ENCODE measurements at places on chromosomes 16 and 17.

GRCh38 chr16:22293137-22294106, 3.8 kb upstream of the POLR3E start:
- H3K36me3 ChIP-seq, result no peaks in the 10 kb centered on the region
- DNase-seq, result no peak
- H3K4me1 ChIP-seq, result peaks cover under 1% of the 10 kb centered on the region
- H3K27me3 ChIP-seq, result no peaks in the 10 kb centered on the region

- H3K27ac ChIP-seq, result peak overlapping the region; percentile 23
- H3K27me3 ChIP-seq, result no peaks in the 10 kb centered on the region
- no peaks in the 10 kb centered on the region for H3K36me3 ChIP-seq
These were observed 2.3 kb downstream of the BANP start for GRCh38 chr16:87953308-87954215.

DNA sequence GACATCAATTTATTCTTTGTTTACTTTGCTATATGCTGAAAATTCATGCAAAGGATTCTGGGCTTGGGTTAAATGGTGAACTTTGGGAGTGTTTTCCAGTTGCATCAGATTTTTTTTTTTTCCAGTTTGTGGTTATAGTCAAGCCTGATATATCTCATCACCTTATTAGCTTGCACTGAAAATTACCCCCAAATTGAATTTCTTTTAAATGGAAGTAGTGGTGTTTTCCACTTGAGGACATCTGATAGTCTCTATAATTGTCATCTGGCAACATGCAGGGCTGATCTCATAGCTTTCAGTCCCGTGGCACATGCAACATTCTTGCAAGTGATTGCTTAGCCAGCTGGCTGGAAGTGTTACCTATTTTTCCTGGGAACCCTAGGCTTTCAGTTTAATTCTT, 4.7 kb upstream of the KRTAP3-1 start:
- no peak overlapping the region for H3K4me3 ChIP-seq
- no peak for DNase-seq
- no peaks in the 10 kb centered on the region for H3K36me3 ChIP-seq
- H3K27me3 ChIP-seq, result no peaks in the 10 kb centered on the region
- H3K4me1 ChIP-seq, result peaks cover 57% of the 10 kb centered on the region

DNA sequence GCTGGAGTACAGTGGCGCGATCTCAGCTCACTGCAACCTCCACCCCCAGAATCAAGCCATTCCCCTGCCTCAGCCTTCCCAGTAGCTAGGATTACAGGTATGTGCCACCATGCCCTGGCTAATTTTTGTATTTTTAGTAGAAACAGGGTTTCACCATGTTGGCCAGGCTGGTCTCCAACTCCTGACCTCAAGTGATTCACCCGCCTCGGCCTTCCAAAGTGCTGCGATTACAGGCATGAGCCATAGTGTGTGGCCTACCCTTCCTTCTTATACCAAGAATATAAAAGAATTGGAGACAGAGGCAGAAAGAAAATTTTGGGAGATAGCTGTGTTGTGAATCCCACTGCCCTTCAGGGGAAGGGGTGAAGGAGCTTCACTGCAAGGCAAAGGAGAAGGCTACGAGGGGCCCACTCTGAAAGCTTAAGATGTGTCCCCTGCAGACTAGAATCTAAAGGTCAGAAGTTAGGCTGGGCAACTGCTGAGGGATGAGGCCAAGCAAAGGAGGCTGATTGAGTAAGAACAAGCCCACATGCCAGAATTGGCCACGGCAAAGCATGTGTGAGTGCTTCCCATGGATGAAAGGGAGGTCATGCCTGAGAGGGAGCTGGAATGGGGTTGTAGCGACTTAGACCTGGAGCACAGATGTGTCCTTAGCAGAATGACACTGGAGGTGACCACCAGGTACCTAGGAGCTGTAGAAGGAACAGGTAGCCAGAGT, 8.4 kb upstream of the CRYBA1 start:
- peak overlapping the region; percentile 25 for H3K27ac ChIP-seq
- no peaks in the 10 kb centered on the region for H3K27me3 ChIP-seq
- no peak overlapping the region for H3K4me3 ChIP-seq
- H3K4me1 ChIP-seq, result no peaks in the 10 kb centered on the region

GRCh38 chr16:51084074-51084928, 66.8 kb downstream of the SALL1 start:
- H3K36me3 ChIP-seq, result no peaks in the 10 kb centered on the region
- no peaks in the 10 kb centered on the region for H3K27me3 ChIP-seq
- H3K27ac ChIP-seq, result no peak overlapping the region

GRCh38 chr16:554297-554621, 5.9 kb upstream of the PRR35 start:
- H3K4me1 ChIP-seq, result no peaks in the 10 kb centered on the region
- no peak overlapping the region for H3K4me3 ChIP-seq
- DNase-seq, result no peak
- no peaks in the 10 kb centered on the region for H3K36me3 ChIP-seq
- H3K27me3 ChIP-seq, result no peaks in the 10 kb centered on the region

DNA sequence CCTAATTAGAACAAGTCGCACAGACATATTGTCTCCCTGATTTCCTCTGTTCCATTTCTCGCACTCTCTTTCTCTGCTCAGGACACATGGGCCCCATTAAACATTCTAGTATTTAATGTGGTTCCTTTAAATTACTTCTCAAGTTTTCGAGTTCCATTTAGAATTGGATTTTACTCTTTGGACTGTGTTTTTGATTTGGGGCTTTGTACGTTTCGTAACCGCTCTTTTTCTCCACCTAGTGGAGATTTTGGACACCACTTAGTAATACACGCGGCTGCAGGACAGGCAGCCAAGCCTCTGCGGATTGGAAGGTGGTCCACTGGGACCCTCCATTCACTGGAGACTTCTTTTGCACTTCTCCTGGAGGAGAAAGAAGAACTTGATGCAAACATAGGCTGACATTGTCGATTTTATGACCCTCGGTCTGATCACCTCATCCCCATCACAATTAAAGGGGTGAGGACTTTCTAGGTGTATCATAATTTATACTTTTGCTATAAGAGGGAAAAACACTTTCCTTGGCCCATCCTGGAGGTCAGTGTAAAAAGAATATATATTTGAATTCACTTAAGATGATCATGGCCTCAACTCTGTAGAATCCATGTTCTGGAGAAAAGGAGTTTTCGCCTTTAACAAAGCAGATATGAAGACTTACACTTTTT, 85.7 kb downstream of the NOG start:
- peak; percentile 42 for DNase-seq
- H3K27me3 ChIP-seq, result peaks cover 7% of the 10 kb centered on the region
- no peak overlapping the region for H3K27ac ChIP-seq
